ENCODE measurements at places on chromosomes 11 and 22.

- no peak for DNase-seq
These were observed 17.7 kb downstream of the PHLDB1 start for GRCh38 chr11:118625036-118625690.

- DNase-seq = no peak
These were observed 127.9 kb downstream of the WT1 start for GRCh38 chr11:32307471-32307870.

DNA sequence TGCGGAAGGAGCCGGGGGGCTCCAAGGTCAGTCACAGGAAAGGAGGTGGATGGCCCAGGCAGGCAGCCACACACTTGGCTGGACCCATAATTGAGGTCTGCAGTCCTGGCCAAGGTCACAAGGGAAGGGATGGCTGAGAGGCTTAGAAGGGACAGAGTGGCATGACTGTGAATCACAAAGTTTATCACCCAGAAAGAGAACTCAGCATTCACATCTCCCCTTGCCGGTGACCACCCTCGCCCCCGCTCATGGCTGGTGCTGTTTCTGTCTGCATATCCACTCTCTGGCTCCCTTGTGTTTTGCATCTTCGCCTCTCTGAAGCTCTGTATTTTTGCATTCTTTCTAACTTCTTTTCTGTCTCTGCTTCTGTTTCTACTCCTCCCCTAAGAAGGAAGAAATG lies 117.5 kb downstream of the FEZ1 start:
- no peak for DNase-seq

DNA sequence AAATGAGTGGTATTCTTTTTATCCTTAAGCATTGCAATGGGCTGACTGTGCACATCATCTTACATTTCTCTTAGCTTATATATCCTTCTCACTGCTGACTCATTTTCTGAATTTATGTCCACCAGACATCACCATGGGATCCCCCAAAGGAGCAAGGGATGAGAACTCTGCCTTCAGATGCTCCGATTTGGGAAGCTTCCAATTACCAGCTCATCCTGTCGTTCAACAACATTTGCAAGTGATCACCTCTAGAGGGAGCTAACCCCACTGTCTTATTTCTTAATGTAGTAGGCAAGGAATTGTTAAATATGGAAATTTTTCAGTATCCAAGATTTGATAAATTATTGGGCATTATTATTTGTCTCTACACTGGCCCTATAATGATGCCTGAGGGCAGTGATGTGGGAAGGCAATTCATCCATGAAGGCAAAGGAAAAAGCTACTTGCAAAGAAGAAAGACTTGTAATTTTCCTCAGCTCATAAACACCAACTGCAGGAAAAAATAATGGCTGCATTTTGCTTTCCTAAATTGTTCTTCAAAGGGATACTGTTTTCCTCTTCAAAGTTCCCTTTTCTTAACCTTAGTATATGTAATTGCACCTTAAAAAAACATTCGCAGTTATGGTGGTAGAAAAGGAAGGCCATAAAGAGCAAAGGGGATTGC lies 102.4 kb upstream of the FSHB start:
- DNase-seq = no peak

GRCh38 chr11:60835534-60835846 lies 6.4 kb upstream of the CCDC86 start:
- no peak for DNase-seq

- no peak for DNase-seq
These were observed 51.3 kb upstream of the TOP3B start for GRCh38 chr22:22033803-22034468.

DNA sequence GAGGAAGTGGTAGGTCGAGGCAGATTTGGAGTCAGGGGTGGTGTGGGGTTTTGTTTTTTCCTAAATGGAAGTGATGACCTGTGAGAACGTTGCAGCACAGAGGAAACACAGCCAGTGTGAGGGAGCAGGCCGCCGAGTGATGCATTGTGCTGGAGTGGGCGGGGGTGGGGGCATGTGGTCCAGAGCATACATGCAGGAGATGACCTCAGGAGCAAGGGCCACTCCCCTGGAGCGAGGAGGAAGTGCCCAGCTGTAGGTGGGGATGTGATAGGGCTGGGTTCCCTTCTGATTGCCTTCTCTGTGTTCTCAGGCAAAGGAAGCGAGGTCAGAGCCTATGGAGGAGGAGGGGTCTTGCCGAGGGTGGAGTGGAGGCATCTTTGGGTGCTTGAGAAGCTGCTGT lies 81.4 kb downstream of the PPP6R3 start:
- DNase-seq = no peak

All from NCI-H187 treated with DMSO at 0.1 percent for 48 hours (cell line).